ENCODE measurements at places on chromosomes 3 and 15.

DNA sequence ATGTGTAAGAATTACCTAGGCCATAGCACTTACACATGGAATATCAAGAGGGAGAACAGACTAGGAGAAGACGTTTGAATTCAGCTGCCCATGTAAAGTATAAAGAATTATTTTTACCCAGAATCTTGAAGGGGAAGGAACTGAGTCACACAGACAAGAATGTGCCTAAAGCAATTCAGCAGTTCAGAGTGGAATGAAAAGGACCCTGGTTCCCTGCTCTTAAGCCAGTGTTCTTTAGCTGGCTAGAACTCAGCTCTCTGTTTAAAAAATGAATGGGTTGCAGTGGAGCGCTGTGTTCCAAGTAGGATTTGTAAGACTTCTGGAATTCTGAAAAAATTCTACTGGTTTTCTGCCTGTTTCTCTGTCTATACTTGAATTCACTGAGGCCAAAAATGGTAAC, 440.2 kb downstream of the LPP start:
- no peak for DNase-seq

- DNase-seq, result peak; percentile 54
These were observed 69.3 kb downstream of the CHAC1 start for GRCh38 chr15:41022487-41023090.

GRCh38 chr15:73982222-73982962, 9.7 kb downstream of the STOML1 start:
- DNase-seq, result peak; percentile 40

- DNase-seq, result no peak
These were observed 792.3 kb downstream of the DIPK2A start for GRCh38 chr3:144763878-144764454.

GRCh38 chr3:132456136-132456535, 38.8 kb downstream of the DNAJC13 start:
- no peak for DNase-seq

- no peak for DNase-seq
These were observed 1018.2 kb downstream of the DIPK2A start for GRCh38 chr3:144989807-144990206.

Measured in AML-193 (cell line).